ENCODE measurements at places on chromosomes 2 and 18. TPM values are rescaled to one million over a fixed set of nuclear protein-coding genes. Genes with fewer than 3 reads are reported as not detected.

GRCh38 chr2:144462266-144462665 lies 57.7 kb downstream of the ZEB2 start:
- H3K27ac ChIP-seq: peak overlapping the region; percentile 90
- H3K27me3 ChIP-seq: no peaks in the 10 kb centered on the region
- H3K36me3 ChIP-seq: no peaks in the 10 kb centered on the region
- no peak overlapping the region for H3K4me3 ChIP-seq

- no peaks in the 10 kb centered on the region for H3K36me3 ChIP-seq
- H3K27ac ChIP-seq: no peak overlapping the region
- DNase-seq: no peak
- no peak overlapping the region for H3K4me3 ChIP-seq
- no peaks in the 10 kb centered on the region for H3K4me1 ChIP-seq
Observed at GRCh38 chr2:120516679-120517314, 170.9 kb downstream of the INHBB start.

- H3K27ac ChIP-seq: no peak overlapping the region
- no peaks in the 10 kb centered on the region for H3K36me3 ChIP-seq
- DNase-seq: no peak
- no peak overlapping the region for H3K4me3 ChIP-seq
- H3K4me1 ChIP-seq: no peaks in the 10 kb centered on the region
- H3K27me3 ChIP-seq: no peaks in the 10 kb centered on the region
Observed at GRCh38 chr2:232901736-232902578, 31.9 kb downstream of the SNORC start.

DNA sequence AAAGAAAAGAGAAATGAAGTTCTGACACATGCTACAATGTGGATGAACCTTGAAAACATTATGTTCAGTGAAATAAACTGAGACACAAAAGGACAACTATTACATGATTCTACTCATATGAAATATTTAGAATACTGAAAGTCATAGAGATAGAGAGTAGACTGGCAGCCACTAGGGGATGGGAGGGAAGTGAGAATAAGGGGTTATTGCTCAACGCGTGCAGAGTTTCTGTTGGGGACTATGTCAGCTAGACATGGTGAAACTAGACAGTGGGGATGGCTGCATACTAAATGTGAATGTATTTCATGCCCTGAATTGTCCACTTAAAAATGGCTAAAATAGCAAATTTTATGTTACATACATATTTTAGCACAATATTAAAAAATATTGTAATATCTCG lies 108.7 kb upstream of the ATL2 start:
- H3K4me1 ChIP-seq: no peaks in the 10 kb centered on the region
- no peaks in the 10 kb centered on the region for H3K36me3 ChIP-seq
- no peak for DNase-seq
- H3K4me3 ChIP-seq: no peak overlapping the region

GRCh38 chr18:56291294-56291693 lies 347.1 kb downstream of the TXNL1 start:
- no peaks in the 10 kb centered on the region for H3K27me3 ChIP-seq
- no peak overlapping the region for H3K27ac ChIP-seq
- H3K36me3 ChIP-seq: no peaks in the 10 kb centered on the region
- no peak for DNase-seq

DNA sequence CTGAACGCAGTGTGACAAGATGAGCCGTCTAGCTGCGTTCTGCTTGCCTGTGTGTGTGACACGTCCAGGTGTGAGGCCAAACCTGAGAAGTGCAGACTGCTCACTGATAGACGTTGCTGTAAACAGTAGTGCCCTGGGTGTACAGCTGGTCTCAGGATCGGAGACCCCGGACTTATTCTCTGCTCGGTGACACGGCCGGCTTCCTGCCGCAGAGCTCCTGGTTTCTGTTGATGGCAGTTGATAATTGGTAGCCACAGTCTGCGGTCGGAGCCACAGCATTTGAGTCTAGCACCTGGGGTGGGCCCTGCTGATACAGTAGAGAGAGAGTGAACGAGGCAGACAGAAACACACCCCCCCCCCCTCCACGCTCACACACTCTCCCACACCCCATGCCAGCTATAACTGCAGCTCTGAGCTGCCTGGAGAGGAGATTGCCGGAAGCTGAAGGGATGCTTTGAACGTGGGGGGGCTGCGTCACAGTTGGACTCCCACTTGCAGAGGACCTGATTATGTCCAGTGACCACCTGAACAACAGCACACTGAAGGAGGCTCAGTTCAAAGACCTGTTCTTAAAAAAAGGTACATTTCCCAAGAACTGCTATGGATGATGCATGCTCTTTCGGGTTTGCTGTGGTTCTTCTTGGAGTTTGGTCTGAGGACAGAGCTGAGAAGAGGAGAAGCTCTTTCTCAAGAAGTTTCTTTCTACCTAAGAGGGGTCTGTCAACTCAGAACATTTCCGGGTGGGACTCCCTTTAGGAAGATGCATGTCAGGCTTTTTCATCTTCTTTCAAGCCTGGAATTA lies 114.0 kb downstream of the FAM210A start:
- DNase-seq: no peak
- H3K36me3 ChIP-seq: no peaks in the 10 kb centered on the region
- no peak overlapping the region for H3K27ac ChIP-seq
- no peaks in the 10 kb centered on the region for H3K27me3 ChIP-seq
- peak overlapping the region; percentile 15 for H3K4me3 ChIP-seq
- H3K4me1 ChIP-seq: peaks cover 20% of the 10 kb centered on the region

GRCh38 chr2:238320648-238321281 lies 447 bp downstream of the TRAF3IP1 start:
- peaks cover 19% of the 10 kb centered on the region for H3K36me3 ChIP-seq
- H3K27me3 ChIP-seq: no peaks in the 10 kb centered on the region
- peaks cover 24% of the 10 kb centered on the region for H3K4me1 ChIP-seq
- H3K27ac ChIP-seq: peak overlapping the region; percentile 6
- DNase-seq: no peak

DNA sequence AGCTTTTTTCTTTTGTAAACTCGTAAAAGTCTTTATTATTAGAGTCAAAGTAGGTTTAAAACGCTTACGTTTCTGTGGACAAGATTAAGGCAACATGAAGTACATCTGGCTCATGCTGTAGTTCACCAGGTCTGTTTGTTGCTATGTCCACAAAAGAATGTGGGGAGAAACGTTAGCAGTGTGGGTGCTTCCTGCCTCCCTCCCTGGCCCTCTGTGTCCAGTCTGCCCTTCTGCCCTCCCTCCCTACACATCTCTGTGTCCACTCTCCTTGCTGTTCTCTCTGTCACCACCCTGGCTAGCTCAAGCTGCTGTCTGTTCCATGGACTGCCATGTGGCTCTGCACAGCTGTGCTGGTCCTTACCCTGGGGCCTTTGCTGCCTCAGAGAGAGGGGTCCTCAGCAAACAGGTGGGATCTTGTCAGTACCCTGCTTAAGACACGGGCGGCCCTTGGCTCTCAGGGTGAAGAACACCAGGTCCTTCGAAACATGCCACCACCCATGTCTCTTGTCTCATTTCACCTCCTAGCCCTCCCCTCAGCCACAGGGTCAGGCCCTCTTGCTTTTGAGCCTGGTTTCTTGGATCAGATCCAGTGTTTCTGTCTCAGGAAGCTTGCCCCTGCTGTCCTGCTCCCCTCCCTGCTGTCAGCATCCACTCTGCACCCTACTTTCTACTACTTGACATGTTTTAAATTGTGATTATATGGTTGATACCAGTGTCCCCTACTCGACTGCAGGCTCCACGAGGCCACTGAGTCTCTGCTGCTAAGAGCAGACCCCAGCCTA lies 79.2 kb downstream of the LIMS1 start:
- H3K27me3 ChIP-seq: no peaks in the 10 kb centered on the region
- H3K27ac ChIP-seq: no peak overlapping the region
- H3K4me1 ChIP-seq: no peaks in the 10 kb centered on the region
- H3K4me3 ChIP-seq: no peak overlapping the region
- peaks cover 5% of the 10 kb centered on the region for H3K36me3 ChIP-seq
- DNase-seq: no peak

DNA sequence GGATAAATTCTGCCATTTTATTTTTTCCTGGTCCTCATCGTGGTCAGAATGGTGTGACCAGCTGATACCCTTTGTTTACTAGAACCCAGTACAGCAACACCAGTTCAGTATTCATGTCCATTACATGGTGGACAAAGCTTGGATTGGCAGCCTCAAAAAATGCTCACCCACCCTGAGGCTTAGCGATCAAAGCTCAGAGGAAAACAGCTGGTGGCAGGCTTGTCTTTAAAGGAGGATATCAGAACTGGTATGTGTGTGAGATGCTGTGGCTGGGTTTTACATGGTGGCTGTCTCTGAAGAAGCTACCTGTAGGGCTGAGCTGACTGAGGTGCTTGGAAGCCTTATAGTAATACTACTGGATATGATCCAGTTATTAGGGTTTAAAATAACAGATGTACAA lies 471.1 kb upstream of the MEX3C start:
- H3K4me3 ChIP-seq: no peak overlapping the region
- no peak overlapping the region for H3K27ac ChIP-seq
- DNase-seq: no peak
- no peaks in the 10 kb centered on the region for H3K27me3 ChIP-seq

DNA sequence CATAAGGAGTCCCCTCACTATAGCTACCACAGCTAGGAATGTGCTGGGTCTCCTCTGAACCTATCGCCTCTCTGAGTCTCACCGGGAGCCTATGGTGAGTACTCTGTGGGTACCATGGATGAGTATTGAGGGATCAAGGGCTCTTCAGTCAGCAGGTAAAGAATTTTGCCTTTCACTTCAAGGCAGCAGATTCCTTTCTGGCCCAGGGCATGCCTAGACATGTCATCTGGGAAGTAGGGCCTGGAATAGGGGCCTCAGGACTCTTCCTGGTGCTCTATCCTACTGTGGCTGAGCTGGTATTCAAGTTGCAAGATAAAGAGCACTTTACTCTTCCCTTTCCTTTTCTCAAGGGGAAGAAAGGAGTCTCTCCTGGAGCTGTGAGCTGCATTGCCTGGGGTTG lies 85.6 kb upstream of the LHCGR start:
- no peak overlapping the region for H3K4me3 ChIP-seq
- H3K4me1 ChIP-seq: no peaks in the 10 kb centered on the region
- H3K27ac ChIP-seq: no peak overlapping the region
- H3K27me3 ChIP-seq: no peaks in the 10 kb centered on the region
- DNase-seq: no peak

GRCh38 chr2:72235497-72236415 lies 88.1 kb upstream of the CYP26B1 start:
- no peak overlapping the region for H3K27ac ChIP-seq
- DNase-seq: no peak
- no peaks in the 10 kb centered on the region for H3K27me3 ChIP-seq
- H3K4me1 ChIP-seq: no peaks in the 10 kb centered on the region
- no peaks in the 10 kb centered on the region for H3K36me3 ChIP-seq
- H3K4me3 ChIP-seq: no peak overlapping the region

- H3K36me3 ChIP-seq: no peaks in the 10 kb centered on the region
- no peaks in the 10 kb centered on the region for H3K4me1 ChIP-seq
- H3K27me3 ChIP-seq: no peaks in the 10 kb centered on the region
Observed at GRCh38 chr2:120318626-120319025, 27.3 kb upstream of the INHBB start.

DNA sequence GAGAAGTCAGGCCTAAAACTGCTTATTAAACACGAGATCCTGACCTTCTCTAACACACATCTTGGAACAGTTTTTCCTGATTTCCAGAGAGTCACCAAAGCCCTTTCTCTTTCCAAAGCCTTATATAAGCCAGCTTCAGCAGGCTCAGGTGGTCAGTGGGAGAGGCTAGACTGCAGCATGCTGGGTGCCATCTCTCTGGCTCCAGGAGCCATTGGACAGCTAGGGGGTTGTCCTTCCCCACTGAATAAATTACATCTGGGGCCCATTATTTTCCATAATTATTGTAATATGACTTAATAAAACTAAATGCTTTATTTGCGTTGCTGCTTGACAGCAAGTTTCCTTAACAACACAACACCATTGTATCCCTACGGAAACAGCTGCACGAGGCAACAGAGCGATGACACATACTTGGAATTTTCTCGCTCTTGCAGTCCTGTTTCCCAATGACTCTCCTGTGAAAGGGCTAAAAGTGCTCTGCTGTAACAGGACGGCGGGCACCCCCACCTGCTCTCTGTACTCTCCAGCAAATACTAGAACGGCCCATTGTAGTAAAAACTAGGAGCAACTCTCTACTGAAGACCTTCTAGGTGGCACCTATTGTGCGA lies 160.6 kb downstream of the RNF144A start:
- H3K36me3 ChIP-seq: no peaks in the 10 kb centered on the region
- H3K4me1 ChIP-seq: no peaks in the 10 kb centered on the region

- no peaks in the 10 kb centered on the region for H3K27me3 ChIP-seq
- no peak overlapping the region for H3K27ac ChIP-seq
- H3K36me3 ChIP-seq: no peaks in the 10 kb centered on the region
- DNase-seq: no peak
- H3K4me1 ChIP-seq: no peaks in the 10 kb centered on the region
Observed at GRCh38 chr2:217527590-217528202, 475.1 kb downstream of the TNS1 start.

DNA sequence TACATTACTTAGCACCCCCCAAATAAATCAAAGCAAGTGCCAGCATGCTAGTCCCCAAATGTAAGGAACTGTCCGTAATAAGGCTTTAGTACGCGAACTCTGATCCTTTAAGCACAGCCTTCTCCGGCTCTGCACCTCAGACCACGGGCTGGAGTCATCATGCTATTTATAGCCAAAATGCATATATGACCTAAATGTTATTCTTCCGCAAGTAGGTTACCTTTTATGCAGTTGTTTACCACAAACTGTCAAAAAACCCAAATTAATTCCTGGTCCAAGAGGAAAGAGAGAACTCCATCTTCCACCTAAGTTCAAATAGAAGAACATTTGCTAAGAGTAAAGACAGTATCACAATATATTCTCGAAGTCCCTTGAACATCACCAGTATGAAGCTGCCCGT lies 42.7 kb downstream of the ZNF516 start:
- peaks cover 80% of the 10 kb centered on the region for H3K4me1 ChIP-seq
- H3K36me3 ChIP-seq: no peaks in the 10 kb centered on the region
- peak overlapping the region; percentile 97 for H3K27ac ChIP-seq
- no peak overlapping the region for H3K4me3 ChIP-seq

The ANTXR1 gene
- total RNA-seq: 69.0 TPM

The FIGN gene
- 12.3 TPM for total RNA-seq

The SERPINB11 gene
- total RNA-seq: not detected

The TMEM214 gene
- total RNA-seq: 57.5 TPM

The NCKAP5 gene
- 5.1 TPM for total RNA-seq
